ENCODE measurements at places on chromosomes 6 and 20.
A peak's percentile ranks its signal among the peaks of the same experiment; 100 is the strongest.

- DNase-seq = no peak
These were observed 16.7 kb downstream of the ANKRD66 start for GRCh38 chr6:46763466-46763865.

DNA sequence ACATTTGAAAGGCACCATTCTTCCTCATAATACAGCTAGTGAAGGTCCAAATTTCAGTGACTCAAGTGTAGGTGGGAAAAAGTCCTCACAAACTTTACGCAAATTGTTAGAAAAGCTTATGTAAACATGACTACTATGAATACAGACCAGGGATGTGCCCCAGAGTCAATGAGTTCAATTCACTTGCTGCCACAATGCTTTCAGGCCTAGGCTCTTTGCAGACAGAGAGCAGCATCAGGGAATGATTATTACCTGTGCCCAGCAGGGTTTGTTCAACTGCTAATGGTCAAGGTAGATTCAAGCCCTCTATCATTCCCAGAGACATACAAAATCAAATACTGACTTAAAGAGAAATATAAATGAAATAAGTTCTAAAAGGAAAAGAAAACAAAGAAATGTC lies 84.0 kb downstream of the LAMA2 start:
- no peak for DNase-seq

- no peak for DNase-seq
These were observed 101.2 kb downstream of the TTLL2 start for GRCh38 chr6:167426084-167426483.

DNA sequence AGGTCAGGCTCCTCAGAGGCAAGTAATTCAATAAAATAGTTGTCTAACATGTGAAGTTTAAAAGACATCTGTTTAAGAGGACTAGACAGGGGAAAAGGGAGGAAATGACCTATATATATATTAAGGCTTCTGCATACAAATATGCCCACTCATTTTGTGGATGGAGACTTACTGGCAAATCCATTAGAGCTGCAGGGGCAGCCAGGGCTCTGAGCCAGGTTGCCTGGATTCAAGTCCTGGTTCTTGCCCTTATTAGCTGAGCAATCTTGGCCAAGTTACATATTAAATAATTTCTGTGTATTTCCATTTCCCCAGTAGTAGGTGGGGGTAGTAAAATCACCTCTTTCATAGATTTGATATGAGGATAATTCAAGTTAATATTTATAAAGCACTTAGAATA lies 287.0 kb upstream of the RIMS1 start:
- DNase-seq = no peak

DNA sequence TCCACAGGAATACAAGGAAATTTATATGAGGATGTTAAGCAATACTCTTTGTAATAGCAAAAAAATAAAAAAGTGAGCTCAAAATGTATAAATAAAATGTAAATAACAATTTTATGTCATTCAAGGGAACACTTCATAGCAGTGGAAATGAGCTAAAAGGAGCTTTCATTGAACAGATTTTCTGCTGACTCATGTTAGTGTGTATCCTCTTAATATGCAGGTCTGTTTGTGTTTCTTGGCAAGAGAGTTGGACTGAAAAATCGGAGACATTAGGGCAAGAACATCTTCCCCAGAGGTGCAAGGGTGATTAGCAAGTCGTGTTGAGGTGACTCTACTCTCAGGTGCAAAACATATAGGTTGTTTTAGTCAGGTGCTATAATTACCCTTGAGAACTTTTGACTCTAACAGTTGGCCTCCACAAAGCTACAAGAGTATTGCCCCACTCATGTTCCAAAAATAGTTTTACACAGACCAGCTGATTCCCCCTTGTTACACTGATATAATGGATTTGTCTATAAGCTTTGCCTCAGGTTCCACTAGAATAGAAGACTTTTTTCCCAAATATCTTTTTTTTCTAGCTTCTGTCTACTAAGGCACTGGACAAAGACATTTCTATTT lies 702.9 kb downstream of the TENT5A start:
- no peak for DNase-seq

GRCh38 chr6:119749335-119749734 lies 399.8 kb upstream of the MAN1A1 start:
- DNase-seq = no peak

GRCh38 chr6:87909849-87910248 lies 137.8 kb upstream of the SPACA1 start:
- DNase-seq = peak; percentile 92

DNA sequence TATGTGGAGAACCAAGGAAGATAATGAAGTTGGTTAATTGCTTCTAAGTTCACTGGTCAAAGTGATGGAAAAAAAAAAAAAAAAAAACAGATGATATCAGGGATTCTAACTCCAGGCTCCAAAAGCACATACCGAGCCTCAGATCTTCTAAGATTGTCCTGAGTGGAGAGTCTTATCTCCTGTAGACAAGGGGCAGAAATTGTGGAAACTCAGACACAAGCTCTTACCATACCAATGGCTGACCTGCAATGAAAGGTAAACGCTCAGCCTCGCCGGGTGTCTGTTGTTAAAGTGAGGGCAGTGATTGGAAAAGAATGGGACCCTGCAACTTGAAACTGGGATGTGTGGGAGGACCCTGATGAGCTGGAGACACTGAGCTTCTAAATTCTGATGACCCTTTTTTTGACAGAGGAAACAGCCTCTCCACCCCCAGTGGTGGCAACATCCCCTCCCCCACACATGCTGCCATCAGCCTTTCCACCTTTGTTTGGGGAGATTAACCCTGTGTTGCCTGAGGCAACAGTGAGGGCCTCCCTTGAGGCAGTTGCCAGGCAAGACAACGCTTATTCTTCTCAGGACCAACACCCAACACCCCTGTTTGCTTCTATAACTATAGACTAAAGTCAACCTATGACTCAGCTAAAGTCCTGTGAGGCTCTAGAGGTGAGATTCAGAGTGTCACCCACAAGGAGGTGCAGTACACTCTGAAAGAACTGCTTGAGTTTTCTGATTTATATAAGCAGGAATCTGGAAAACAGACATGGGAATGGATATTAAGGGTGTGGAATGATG lies 154.0 kb downstream of the THBS2 start:
- no peak for DNase-seq

DNA sequence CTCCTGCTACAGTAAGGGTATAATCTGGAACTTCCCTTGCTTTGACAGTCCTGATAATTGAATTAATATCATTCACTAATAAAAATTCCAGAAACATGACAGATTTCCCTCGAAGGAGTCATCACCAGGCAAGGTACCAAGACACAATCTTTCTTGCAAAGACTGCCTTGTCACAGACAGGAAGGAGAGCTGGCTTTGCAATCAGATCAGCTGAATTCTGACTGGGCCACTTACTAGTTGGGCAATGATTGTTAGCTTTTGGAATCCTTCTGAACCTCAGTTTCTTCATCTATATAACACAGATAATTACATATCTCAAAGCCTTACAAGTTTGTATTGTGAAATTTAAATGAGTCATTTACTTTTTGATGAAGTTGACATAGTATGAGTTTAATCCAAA lies 344.2 kb downstream of the RFPL4B start:
- DNase-seq = peak; percentile 18

DNA sequence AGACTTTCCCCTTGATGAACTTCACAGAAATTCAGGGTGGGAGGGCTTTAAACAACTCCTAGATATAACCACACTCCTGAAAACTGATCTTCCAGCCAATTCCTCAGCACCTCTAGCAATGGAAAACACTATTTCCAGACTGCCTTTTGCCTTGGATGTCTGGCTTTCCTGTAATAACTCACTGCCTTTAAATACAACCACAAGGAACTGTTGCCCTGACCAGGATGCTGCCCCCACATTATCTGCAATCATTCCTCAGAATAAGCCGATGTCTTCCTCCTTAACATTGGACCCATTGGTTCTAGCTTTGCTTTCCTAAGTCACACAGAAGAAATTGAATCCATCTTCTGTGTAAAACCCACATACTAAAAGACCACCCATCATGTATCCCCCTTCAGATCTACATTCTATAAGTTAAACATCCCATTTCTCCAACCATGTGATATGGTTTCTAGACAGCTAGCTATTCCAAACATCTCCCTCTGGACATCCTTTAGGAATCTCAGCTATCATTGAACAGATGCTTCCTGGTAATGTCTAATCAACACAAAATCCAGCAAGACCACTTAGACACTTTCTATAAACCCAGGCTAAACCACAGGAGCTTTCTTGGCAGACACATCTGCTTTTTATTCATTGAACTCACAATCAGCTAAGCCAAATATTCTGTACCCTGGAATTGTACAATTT lies 95.9 kb upstream of the KCNQ5 start:
- DNase-seq = peak; percentile 33

GRCh38 chr6:71277926-71278600 lies 10.5 kb upstream of the OGFRL1 start:
- DNase-seq = no peak

DNA sequence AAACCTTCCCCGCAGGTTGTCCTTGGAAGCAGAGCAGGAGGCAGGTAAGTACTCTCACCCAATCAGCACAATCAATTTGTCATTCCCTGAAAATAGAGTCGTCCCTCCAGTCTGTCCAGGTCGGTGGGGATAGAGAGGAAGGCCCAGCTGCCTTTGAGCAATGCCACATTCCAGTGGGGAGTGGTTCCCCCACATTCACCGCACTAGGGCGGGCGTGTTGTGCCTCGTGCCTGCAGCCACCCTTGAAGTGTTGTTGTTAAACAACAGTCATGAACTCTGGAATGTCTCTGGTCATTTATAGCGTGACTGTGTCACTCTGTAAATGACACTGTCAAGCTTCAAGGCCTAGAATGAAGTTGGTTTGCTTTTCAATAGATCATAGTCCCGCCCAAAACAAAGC lies 33.4 kb downstream of the PRDM1 start:
- DNase-seq = no peak

DNA sequence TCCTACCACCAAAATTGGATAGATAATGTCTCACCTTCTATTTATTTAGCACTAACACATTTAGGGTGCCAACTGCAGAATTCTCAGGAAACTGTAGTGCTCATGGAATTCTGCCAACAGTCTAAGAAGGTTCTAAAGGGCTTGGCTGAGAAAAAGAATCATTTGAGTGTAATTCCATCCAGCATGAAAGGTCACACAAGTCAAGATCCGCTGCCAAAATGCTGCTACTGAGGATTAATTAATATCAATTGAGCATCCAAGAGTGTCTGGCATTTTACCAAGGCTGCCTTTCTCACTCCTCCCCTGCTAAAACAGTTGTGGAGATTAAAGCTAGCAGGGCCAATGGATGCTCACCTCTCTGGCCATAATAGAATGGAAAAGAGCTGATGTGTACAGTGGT lies 112.7 kb downstream of the FHL5 start:
- no peak for DNase-seq

GRCh38 chr20:44074252-44075151 lies 112.5 kb downstream of the JPH2 start:
- no peak for DNase-seq

DNA sequence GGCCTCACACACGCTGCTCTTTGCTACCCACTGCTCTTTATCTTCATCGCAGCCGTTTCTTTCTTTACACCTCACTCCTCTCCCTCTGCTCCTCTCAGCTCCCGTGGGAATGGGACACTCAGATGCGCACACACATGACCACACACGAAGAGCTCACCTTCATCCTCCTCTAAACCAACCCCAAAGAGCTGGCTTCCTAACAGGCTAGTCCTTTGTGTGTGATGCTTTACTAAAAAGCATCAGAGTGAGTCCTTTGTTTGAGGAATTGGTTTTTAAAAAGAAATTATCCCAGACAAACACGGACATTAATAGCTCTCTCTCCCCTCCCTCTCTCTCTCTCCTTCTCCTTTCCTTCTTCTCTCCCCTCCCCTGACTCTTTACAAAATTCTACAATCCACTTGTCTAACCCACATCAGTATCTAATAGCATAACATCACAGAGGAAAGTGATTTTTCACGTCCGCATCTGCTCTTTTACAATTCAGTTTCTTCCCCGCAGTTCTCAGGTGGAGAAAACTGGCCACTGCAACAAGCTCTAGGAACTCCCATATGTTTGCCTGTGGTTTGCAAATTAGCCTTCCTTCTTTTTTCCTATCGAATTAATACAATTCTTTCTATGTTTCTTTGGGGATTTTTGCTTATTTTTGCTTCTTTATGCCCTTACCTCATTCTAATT lies 306.8 kb upstream of the CNR1 start:
- no peak for DNase-seq

- DNase-seq = peak; percentile 12
These were observed 52.8 kb upstream of the FILIP1 start for GRCh38 chr6:75546381-75546780.

DNA sequence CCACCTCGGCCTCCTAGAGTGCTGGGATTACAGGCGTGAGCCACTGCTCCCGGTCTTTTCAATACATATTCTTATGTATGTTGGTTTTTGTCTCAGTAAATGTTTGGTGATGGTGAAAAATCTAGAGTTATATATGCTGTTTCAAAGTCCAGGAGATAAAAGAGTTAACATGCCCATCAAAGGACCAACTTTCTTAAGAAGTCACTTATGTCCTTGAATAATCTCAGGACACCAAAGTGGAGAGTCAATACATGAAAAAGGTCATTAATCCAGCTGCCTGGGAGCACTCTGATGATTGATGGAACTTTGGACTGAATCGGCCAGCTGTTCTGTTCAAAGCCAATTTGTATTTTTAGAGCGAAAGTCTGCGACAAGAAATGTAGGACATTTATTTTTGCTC lies 59.8 kb upstream of the HDAC2 start:
- no peak for DNase-seq

GRCh38 chr6:2522521-2522920 lies 228.2 kb downstream of the MYLK4 start:
- DNase-seq = no peak

- DNase-seq = no peak
These were observed 11.4 kb downstream of the PLCB1 start for GRCh38 chr20:8143474-8143873.

GRCh38 chr20:376750-377149 lies 3.8 kb upstream of the TRIB3 start:
- DNase-seq = no peak

GRCh38 chr6:47729457-47729856 lies 31.1 kb downstream of the ADGRF4 start:
- DNase-seq = no peak

DNA sequence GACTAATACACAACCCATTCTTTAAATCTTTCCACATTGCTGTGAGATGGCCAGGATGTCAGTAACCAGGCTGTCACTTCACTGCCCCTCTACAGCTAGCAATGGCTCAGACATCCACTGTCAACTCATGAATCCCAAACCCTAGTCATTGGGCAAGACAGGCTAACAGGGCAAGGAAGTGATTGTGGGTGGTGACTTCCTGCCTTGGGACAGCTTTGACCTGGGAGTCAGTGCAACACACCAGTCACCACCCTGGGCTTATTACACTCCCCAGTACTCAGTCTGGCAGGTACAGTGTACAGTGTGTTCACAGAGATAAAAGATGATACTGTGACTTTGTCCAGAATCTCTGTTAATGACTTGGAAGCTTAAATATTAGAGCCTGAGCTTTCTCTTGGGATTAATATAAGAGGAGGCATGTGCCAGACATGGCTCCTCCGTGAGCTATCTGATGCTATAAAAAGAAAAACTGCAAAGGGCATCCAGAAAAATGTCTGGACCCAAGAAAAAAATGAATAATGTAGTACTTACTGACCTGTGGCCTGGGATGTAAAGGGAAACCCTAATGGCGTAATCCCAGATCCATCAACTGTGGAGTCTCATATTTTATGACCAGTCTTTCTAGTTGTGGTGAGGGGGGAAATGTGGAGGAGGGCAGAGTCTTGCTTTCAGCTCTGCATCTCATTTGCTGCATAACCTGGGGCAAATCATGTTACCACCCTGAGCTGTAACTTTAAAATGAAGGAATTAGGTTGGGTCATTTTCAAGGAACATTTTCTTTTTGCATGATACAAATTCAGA lies 244.4 kb downstream of the SLC24A3 start:
- DNase-seq = no peak

Measured in astrocyte of the cerebellum (primary cell).